ENCODE measurements at places on chromosomes 5 and 9.

- DNase-seq, result no peak
Measured at GRCh38 chr5:132467287-132467984, 23.1 kb downstream of the IRF1 start.

DNA sequence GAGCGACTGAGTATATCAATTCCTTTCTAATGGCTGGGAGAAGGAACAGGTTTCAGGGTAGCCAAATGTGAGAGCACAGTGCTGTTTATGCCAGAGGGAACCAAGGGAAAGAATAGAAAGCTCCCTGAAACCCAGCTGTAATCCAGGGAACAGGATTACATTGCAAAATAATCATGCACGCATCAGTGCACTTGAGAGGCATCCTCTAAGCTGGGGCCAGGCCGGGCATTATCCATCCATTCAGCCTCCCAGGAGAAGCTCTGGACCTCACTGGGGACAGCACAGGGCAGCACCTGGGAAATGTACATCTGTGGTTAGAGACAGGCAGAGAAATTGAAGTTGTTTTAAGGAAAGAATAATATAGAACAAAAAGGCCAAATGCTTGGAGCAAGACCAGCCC lies 72.7 kb downstream of the MTRR start:
- DNase-seq, result no peak

DNA sequence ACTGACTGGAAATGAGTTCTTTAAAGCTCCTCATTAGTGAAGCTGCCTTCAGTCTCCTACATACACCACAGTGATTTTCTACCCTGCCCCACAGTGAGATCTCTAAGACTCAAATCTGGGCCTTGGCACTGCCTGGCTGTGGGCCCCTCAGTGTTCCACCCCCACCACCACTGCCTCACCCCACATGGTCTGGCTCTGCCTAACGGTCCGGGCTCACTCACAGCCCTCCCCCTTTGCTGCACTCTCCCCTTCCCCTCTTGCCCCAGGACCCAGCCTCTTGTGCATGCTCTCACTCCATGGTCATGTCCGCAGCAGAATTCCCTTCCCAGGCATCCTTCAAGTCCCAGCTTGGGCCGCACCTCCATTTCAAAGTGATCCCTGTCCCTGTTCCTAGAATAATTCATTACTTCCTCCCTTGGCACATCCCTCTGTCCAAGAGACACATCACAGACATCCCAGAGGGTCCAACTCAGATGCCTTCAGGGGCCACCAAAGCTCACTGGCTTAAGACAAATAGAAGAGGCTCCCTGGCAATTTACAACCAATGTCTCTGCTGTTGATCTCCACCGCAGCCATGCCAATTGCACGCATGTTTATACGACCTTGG lies 56.7 kb downstream of the HRH2 start:
- no peak for DNase-seq

GRCh38 chr5:63125392-63125791 lies 546.8 kb downstream of the LRRC70 start:
- DNase-seq, result no peak

DNA sequence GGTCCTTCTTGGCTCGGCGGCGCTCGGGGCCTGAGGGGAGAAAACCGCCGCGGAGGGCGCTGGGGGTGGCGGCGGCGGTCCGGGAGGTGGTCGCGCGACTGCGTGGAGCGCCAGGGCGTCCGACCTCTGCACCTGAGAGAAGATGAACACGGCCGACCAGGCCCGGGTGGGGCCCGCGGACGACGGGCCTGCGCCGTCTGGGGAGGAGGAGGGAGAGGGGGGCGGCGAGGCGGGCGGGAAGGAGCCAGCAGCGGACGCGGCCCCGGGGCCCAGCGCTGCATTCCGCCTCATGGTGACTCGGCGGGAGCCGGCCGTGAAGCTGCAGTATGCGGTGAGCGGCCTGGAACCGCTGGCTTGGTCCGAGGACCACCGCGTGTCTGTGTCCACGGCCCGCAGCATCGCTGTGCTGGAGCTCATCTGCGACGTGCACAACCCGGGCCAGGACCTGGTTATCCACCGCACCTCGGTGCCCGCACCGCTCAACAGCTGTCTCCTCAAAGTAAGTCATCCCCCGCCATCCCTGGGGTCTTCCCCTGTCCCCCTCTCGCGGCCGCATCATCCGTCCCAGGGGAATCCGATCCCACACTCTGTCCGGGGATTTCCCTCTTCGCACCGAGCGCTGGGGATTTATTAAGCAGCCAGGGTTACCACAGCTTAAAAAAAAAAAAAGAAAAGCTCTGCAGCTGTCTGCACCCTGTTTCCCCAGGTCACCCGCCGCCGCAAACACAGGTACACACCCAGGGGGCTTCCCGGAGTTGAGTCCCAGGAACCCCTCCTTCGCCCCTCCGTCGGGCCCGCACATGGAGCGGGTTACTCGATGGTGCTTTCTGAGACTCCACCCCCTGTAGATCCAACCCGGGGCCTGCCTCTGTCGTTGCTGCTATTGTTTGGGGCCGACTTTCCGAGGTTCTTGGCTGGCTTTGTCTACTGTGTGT lies at the start of gene GTF3C4:
Gene GTF3C4 (plus strand): TSS at position 8 of the 935 bp plus-strand sequence. CDS start 135 bp downstream, at position 143.
- DNase-seq, result peak; percentile 83

DNA sequence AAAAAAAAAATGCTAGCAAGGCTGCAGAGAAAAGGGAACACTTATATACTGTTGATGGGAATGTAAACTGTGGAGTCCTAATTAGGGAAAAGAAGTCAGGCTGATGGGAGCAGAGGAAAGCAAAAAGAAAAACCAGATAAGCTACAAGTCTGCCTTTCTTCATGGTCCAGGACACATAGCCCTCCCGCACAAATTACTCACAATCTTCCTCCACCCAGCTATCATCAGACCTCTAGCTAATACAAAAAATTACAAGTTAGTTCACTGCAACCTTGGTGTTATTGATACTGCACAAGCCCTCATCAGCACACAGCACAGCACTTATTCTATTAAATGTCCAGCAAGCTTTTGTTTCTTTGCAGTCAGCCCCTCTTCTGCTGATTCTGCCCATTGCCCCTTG lies 186.0 kb upstream of the ADRA1B start:
- no peak for DNase-seq

GRCh38 chr5:56327809-56328208 lies 94.7 kb upstream of the ANKRD55 start:
- peak; percentile 70 for DNase-seq

GRCh38 chr5:109935833-109936490 lies 246.2 kb downstream of the MAN2A1 start:
- no peak for DNase-seq

- DNase-seq, result no peak
Measured at GRCh38 chr5:107294211-107294550, 376.6 kb downstream of the EFNA5 start.

DNA sequence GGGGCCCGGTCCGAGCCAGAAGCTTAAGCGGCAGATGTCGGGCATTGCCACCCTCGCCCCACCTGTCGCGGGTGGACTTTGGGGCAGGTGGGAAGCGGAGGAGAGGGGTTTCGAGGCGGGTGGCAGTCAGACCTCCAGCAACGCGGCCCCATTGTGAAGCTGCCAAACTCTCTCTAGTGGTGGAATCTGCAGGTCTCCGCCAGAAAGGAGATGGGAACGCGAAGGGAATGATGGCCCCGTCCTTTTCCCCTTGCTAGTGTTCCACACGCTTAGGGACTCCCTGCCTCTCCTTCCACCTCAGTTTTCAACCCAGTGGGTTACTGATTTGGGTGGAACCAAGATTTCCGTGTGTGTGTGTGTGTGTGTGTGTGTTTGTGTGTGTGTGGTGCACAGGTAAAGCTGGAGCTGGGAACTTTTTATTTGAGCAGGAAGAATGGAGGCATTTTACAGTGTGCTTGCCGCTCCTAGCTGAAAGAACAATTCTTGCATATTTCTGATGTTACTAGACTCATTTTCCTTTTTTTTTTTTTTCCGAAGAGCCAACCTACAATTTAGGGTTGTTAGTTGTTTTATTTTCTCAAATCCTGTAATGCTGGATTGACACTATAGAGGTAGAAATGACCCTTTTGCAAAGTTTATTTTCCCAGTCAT lies 1.3 kb downstream of the MACIR start:
- DNase-seq, result no peak

GRCh38 chr9:112789473-112789872 lies 38.9 kb downstream of the SNX30 start:
- DNase-seq, result no peak

GRCh38 chr5:133307275-133307674 lies 255.5 kb downstream of the HSPA4 start:
- DNase-seq, result no peak

DNA sequence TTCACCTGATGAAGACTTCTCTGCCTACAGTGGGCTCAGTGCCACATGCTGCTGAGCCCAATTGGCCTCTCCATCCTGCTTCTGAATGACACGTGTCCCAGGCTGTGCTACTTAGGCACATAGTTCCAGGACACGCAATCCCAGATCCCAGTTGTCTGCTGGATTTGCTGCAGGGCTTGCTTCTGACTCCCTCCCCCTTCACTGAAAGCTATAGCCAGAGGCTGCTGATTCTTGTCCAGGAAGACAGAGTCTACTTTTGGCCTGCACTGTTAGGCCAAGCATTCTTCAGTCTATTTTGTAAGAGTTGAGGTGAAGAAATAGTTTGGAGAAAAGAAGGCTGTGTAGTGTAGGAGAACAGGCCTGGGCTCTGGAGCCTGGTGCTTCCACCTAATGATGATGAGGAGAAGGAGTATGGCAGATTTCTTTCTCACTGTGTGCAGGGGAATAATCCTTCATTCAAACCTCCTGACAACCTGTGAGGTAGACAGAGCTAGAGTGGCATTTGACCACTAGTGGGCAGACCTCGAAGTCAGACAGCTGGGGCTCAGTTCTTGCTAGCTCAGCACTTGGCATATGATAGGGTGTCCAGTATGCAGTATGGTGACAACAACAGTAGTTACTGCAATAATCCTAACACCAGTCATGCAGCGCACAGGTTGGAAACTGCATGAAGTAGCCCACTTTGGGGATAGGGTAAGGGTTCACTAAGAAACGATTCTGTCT lies 19.5 kb upstream of the ASPN start:
- DNase-seq, result no peak

DNA sequence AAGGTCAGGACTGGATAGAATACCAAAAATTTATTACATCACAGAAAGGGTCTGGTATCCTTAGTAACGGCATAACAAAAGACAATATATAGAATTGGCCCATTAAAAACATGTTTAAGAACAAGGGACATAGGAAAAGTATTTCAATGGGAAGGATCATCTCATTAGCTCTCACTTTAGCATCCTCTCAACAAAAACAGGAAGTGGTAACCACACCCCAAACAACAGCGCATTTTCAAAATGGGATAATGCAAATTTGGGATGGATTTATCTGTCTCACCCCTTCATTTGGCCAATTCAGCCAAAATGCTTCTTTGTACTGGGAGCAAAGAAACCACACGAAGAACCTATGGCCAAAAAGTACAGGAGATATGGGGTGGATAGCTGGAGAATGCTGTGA lies 9.8 kb upstream of the UGT3A1 start:
- DNase-seq, result no peak

- no peak for DNase-seq
Measured at GRCh38 chr9:71755230-71755629, 13.1 kb downstream of the CEMIP2 start.

GRCh38 chr5:135913713-135914626 lies 18.3 kb upstream of the IL9 start:
- DNase-seq, result no peak

- no peak for DNase-seq
Measured at GRCh38 chr5:79820648-79821047, 131.0 kb downstream of the CMYA5 start.

Measured in activated T-cell treated with anti-CD3 and anti-CD28 coated beads for 48 hours (primary cell).